ENCODE measurements at places on chromosomes 3 and 15.

GRCh38 chr3:134864636-134865035 lies 69.6 kb downstream of the EPHB1 start:
- no peak for DNase-seq

DNA sequence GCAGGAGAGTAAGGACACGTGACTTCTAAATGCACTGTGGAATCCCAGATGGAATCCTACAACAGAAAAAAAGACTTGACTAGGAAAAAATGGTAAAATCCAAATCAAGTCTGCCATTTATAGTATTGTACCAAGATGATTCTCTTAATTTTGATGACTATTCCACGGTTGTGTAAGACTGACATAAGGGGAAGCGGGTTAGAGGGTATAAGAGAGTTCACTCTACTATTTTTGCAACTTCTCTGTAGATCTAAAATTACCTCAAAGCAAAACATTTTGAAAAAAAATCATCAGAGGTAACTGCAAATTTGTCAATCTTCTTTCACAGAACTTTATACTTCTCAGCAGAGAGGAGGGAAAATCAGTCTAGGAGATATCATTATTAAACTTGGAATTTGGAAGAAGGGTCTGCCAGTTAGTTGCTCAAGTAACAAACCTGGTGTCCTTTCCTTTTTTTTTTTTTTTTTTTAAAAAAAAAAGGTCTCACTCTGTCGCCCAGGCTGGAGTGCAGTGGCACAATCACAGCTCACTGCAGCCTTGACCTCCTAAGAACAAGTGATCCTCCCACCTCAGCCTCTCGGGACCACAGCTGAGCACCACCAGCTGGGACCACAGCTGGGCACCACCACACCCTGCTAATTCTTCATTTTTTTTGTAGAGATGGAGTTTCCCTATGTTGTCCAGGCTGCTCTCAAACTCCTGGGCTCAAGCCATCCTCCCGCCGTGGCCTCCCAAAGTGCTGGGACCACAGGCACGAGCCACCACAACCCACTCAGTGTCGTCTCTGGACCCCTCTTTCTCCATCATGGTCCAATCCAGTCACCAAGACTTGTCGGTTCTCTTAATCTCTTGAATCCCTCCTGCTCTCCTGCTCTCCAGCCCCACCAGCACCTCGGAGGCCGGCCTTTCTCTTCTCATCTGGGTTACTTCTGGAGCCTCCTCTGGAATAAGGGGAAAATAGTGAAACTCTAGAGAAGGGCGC lies 14.9 kb upstream of the HES1 start:
- DNase-seq: no peak

DNA sequence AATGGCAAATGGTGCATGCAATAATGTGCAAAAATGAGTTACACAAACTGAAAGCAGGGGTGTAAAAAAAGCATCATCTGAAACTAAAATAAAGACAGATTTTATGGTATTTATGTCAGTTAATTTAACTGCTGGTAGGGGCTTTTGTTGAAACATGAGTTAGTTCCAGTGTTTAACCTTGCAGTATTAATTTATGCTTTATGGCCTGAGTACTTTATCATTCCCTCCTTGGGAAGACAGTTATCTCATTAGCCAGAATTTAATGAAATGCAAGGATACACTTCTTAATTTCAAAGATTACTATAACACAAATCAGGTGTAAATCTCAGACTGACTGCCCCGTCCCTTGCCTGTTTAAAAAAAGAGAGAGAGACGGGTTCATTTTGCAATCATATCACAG lies 240.1 kb upstream of the MEIS2 start:
- no peak for DNase-seq

DNA sequence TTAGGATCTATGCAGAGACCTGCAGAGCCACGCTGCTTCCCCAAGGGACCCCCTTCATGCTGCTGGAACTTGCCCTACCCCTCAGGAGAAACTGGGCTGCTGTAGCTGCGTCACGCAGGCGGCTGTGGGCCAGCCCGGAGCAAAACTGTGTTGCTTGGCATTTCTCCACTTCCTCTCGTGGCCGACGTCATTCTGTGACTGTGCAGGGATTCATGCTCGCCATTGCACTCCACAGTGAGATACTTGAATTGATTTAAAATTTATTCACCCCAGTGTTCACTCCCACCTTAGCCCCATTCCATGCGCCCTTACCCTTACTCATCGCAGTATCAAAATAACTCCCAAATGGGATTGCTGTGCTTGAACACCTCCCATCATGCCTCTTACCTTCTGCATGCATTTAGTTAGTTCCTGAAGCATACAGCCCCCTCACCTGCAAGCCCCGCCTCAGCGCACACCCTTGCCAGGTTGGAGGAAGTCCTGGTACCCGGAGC lies 45.7 kb downstream of the TMEM44 start:
- no peak for DNase-seq

GRCh38 chr15:62067448-62068044 lies 769 bp downstream of the C2CD4A start:
- DNase-seq: no peak

DNA sequence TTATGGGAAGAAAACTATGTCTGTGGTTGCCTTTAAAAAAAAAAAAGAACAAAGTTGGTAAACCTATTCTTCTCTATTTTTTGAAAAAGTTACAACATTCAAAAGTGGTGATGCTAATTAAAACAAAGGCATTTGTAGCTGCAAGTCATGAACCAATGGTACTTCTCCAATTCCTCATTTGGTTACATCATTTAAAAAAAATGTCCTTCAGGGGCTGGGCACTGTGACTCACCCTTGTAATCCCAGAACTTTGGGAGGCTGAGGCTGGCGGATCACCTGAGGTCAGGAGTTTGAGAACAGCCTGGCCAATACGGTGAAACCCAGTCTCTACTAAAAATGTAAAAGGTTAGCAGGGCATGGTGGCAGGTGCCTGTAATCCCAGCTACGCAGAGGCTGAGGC lies 574.6 kb downstream of the VGLL3 start:
- DNase-seq: no peak

GRCh38 chr3:114449271-114450007 lies 155.6 kb downstream of the TIGIT start:
- DNase-seq: no peak

DNA sequence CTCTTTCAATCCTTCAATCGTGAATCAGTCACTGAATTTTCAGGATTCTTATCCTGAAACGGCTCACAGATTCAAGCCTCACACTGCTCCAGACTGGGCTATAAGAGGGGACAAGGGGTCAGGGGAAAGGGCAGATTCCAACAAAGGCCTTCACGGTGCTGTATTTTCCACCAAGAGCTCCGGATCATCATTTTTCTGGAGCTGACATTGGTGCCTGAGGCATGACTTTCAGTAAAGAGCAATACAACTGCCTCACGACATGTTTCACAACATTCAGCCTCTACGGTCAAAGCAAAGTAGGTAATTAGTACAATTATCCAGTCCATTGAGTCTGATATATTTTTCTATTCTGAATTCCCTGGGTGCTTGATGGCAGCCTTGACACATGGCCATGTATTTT lies 185.0 kb upstream of the PRICKLE2 start:
- no peak for DNase-seq

DNA sequence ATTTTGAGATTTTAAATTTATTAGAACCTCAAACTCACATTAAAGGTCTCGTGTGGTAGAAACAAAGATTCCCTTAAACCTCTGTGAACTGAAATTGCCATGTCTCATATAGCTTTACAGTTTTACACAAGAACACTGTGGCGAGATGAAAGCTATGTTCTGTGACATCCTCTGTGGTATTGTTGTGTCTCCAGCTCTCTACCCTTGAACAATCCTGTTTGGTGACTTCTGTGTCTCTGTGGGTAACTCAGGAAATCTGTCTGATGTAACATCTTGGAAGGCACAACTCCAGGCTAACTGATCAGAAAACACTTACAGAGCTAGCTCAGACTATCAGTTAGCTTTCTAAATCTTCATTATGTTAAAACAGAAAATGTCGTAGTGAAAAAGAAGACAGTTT lies 318.8 kb upstream of the GBE1 start:
- DNase-seq: no peak

DNA sequence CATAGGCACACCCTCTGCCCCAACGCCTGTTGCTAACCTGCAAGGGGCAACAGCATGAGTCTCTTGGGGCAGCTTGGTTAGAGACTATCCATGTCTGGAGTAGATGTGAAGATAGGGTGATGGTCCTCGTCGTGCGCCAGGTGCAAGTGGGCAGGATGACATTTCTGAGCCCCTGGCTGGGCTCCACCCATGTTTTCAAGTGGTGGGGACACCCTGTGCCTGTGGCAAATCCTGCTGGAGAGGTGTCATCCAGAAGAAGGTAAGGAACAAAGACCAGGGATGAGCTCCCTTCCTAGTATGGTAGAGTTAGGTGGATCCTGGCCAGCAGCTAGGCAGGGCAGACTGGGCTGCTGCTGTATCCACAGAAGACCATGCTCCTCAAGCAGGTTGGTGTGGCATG lies 152.6 kb downstream of the ABHD5 start:
- no peak for DNase-seq

- no peak for DNase-seq
These were observed 97.3 kb downstream of the MBNL1 start for GRCh38 chr3:152365766-152366593.

DNA sequence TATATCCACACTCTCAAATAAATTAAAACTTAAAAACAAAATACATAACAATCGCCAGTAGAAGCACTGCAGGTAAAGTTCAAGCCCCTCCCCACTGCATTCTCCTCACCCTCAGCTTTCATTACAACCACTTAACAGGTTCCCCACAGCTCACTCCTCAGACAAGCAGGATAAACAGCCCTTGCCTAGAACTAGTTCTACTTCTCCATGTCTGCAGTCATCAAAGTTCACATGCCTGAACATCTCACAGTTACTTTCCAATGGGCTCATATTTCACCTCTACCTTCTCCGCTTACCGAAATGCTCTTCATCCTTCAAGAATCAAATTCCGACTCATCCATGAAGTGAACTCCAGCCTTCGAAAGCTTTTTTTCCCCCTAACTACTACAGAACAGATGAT lies 4.1 kb downstream of the YEATS2 start:
- DNase-seq: no peak

- no peak for DNase-seq
These were observed 21.2 kb upstream of the CRBN start for GRCh38 chr3:3200632-3201212.

- no peak for DNase-seq
These were observed 253.1 kb downstream of the NLGN1 start for GRCh38 chr3:173650596-173650995.

DNA sequence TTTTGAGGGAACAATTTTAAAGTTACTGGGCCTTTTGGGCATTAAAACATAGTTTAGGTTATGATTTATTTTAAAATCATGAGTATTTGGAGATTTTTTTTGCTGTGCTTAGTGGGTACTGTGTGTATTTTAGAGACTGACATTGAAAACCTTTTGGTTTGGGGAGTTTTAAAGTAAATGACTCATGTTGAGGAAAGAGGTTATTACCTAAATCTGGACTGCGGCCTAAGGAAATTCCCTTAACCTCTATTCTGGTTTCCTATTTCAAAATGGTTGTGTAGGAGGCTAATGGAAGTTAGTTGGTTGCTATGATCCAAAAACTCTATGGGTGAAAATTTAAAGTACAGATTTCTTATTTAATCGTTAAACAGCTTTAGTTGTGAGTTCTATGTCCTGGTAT lies 57.3 kb upstream of the DPH6 start:
- no peak for DNase-seq

GRCh38 chr15:100759698-100760356 lies 119.8 kb upstream of the ALDH1A3 start:
- DNase-seq: no peak

GRCh38 chr15:70062321-70062956 lies 35.3 kb downstream of the TLE3 start:
- DNase-seq: no peak

GRCh38 chr3:193842832-193843473 lies 249.9 kb downstream of the OPA1 start:
- no peak for DNase-seq

DNA sequence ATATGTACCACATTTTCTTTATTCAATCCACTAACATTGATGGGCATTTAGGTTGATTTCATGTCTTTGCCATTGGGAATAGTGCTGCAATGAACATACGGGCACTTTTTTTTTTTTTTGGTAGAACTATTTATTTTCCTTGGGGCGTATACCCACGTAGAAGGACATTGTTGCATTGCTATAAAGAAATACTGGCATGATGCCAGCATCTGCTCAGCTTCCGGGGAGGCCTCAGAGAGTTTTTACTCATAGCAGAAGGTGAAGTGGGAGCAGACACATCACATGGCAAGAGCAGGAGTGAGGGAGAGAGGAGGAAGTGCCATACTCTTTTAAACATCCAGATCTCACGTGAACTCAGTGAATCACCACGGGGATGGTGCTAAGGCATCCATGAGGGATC lies 197.0 kb downstream of the SQOR start:
- no peak for DNase-seq

DNA sequence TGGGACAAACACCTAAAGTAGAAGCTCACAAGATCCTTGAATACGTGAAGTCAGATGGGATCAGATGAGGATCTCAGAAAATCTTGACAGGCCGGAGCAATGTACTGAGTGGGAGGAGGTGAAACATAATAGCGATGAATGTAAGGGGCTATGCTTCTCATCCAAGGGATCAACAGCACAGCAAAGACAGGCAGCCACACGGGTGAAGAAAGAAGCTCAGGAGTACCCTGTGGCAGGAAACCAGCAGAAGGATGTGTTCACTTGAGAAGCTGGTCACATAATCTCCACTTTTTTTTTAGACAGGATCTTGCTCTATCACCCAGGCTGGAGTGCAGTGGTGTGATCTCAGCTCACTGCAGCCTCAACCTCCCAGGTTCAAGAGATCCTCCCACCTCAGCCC lies 92.4 kb downstream of the MEGF11 start:
- DNase-seq: no peak

DNA sequence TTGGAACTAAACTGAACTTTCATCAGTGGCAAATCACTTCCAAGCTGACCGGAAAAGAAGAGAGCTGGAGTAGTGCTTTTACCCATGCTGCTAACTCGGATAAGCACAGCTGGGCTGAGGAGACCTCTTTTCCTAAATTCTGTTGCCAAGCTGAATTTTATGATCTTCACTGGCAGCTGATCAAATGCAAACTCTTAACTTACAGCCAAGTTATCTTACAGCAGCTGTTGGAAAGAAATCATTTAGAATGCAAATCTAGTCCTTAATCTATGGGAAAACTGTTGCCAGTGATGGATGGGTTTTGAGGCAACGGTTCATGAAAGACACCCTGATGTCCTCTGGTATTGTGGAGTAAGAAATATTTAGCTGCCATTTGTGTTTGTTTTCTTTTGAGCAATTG lies 216.5 kb downstream of the ZNF385D start:
- DNase-seq: no peak

GRCh38 chr15:48592933-48593332 lies 52.6 kb downstream of the FBN1 start:
- DNase-seq: no peak

Measured in activated T-cell treated with anti-CD3 and anti-CD28 coated beads for 1 hour (primary cell).